ENCODE measurements at places on chromosomes 3 and 15.

GRCh38 chr3:70264122-70264780, 48.2 kb downstream of the MDFIC2 start:
- no peak for DNase-seq

- no peak for DNase-seq
Measured at GRCh38 chr3:114852966-114853365, 294.1 kb downstream of the ZBTB20 start.

DNA sequence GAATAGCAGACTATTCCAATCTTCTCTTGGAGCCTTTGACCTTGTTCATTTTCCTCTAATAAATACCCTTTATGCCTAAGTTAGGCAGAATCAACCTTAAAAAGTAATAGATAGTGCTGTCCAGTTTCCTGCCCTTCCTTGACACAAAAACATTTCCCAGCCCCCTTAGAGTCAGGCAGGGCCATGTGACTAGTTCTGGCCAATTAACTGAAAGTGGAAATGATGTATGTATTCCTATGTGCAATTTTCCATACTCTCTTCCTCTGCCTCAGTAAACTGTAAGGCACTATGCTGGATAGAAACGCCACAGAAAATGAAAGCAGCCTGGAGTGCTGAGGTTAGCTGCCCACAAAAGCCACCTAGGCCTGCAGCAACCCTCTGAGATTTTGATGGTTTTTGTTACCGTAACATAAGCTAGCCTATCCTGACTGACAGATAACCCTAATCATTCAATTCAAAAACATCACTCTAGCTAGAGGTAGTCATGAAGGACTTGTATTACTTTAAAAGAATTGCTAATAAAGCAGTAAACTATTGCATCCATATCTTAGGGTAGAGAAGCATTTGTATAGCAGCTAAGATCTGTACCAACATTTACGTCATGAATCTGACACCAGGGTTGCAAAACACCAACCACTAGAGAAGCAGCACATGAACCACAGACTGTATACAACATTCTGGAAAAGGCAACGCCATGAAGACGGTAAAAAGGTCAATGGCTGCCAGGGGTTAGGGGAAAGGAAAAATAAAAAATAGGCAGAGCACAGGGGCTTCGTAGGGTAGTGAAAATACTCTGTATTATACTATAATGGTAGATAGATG, 112.9 kb downstream of the ULK4 start:
- DNase-seq: no peak

DNA sequence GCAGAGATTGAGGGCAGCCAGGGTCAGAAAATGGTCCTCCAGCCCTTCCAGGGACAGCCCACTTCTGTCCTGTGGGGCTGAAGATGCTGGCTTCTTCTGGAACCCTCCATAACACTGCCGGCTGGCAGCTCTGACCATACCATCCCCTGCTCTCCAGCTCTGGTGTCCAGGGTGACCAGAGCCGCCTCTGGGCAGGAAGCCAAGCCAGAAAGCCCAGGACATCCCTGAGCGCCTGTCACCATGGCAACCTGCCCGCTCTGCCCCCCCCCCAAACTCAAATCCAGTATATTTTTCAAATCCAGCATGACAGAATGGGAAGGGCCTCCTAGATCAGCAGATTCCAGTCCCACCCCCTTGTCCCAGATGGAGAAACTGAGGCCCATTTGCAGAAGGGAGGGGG, 420 bp upstream of the TMIE start:
- no peak for DNase-seq

DNA sequence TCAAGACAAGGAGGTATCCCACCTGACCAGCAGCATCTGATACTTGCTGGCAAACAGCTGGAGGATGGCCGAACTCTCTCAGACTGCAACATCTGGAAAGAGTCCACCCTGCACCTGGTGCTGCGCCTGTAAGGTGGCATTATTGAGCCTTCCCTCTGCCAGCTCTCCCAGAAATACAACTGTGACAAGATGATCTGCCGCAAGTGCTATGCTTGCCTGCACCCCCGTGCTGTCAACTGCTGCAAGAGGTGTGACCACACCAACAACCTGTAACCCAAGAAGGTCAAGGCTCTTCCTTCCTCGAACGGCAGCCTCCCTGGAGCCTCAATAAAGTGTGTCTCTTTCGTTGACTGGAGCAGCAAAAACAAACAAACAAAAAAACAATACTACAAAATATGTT, 2.2 kb upstream of the SLC4A7 start:
- no peak for DNase-seq
